ENCODE measurements at places on chromosomes 1 and 21.

DNA sequence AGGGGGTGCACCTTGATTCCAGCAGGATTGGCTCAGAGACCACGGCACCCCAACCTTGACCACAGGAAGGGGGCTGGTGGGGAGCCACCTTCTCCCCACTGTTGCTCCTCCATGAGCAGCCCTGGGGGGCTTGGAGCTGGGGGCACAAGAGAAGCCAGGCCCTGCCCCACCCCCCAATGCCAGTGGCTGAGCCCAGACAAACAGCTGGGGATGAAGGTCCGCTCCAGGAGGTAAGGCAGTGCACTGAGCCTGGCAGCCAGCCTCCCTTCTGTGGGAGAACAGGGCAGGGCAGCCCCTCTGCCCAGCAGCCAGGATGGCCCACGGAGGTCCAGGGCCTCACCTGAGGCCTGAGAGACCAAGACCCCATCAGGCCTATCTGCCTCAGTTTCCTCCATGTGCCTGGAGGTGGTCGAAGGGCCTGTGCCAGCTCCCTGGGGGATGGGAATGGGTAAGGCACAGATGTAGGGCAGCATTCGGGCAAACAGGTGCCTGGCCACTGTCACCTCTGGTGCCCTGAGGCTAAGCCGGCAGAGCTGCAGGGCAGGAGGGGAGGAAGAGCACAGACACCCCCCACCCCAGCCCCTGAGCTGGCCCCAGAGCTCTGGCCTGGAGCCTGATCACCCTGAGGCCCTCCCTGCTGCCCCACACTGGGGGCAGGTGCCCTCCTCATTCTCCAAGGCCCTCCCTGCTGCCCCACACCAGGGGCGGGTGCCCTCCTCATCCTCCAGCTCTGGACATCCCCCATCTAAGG is 7.1 kb downstream of the ITGB2 start:
- no peak for DNase-seq

DNA sequence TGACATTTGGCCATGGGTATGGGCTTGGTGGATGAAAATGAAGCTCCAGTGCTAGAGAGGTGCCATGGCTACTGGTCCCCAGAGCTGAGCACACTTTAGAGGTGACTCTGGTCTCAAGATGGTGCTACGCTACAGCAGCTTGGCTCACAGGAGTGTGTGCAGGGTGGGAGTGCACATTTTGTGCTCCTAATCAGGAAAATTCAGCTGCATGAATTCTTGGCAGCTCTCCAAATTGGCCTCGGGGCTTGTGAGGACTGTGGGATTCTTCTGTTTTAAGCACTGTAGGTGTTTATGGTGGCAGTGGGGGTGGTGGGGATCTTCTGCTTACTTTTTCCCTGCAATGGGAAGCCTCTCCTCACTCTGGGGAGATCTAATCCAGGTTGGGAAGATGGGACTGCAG is 17.3 kb upstream of the TIPRL start:
- no peak for DNase-seq

- DNase-seq, result no peak
Measured at GRCh38 chr1:111099289-111099688, 40.6 kb downstream of the DRAM2 start.

GRCh38 chr1:84991097-84991920 is 5.6 kb downstream of the MCOLN2 start:
- DNase-seq, result no peak

GRCh38 chr21:42002421-42002958 is 7.7 kb downstream of the ZBTB21 start:
- peak; percentile 65 for DNase-seq

GRCh38 chr21:39189857-39190604 is 6.8 kb upstream of the PSMG1 start:
- no peak for DNase-seq

- DNase-seq, result no peak
Measured at GRCh38 chr1:183077097-183077496, 53.9 kb downstream of the LAMC1 start.

DNA sequence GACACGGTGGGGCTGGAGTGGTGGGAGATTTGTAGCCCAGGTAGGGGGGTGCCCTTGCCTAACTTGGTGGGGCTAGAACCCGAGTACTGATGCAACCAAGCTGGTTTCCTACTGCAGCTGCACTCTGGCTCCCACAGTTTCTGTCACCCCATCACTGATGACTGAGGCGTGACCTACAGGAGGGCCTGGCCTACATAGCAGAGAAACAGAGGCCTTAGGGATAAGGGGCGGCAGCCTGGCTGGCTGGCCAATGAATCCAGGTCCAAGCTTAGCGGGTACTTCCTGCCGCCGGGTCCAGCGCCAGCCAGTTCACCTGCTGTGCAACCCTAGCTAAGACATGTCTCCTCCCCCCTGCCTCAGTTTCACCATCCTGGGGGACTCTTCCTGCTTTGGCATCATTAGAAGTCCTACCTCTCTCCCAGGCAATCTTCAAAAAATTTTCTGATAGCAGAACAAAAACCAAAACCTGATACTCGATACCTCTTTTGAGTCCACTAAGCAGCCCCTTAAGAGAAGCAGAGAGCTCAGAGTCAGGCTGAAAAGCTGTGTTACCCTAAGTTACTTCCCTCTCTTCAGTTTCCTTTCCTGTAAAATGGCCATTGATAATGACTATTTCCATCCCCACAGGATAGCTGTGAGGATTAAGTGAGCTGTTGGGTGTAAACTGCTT is 27.3 kb upstream of the RNF19B start:
- no peak for DNase-seq

DNA sequence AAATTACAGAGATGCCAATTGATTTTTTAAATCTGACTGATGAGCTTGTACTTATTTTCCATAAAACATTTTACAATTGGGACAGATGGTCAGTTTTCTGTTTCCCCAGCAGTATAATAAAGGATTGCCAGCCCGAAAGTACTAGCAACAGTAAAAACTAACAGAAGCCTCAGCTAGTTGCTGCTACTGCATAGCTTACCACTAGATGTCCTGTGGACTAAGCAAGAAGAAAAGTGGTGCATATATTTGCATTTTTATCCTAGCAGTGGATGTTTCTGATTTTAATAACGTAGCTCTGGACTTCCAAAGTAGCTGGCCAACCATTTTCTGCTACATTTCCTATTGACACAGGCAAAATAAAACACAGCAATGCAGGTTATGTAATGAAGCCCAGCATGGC is 241.5 kb downstream of the BARHL2 start:
- DNase-seq, result no peak

DNA sequence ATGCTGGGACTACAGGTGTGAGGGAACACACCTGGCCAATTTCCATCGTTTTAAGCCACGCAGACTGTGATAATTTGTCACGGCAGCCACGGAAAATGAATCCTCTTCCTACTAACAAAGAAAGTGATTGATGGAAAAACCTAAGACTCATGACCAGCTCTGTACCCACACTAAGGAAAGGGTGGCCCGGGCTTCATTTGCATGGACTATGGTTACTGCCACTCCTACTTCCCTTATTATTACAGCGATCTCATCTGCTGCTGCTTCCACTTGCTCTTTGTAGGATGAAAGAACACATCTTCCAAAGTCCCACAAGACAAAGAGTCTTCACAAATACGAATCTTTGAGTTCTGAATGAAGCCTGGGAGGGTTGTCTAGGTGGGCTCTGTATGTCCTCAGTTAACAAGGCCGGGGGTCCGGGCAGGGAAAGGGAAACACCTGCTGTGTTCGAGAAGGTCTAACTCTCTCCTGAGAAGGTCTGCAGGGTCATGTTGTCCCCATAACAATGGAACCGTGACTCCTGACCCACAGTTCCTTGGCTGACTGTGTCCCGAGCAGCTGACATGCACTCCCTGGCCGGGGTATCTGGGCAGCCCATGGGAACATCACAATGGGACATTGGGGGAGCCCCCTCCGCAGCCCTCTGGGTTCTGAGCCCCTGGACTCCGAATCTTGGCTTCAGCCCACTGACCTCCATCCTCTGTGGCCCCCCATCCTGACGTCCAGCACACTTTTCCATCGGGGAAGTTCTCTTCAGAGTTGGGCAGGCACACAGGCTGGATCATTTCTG is 13.3 kb upstream of the TFF1 start:
- DNase-seq, result no peak

- DNase-seq, result no peak
Measured at GRCh38 chr1:186195377-186195931, 179.6 kb downstream of the TPR start.

GRCh38 chr1:53321366-53321765 is 6.5 kb downstream of the LRP8 start:
- DNase-seq, result no peak

- DNase-seq, result no peak
Measured at GRCh38 chr1:217907504-217907903, 276.4 kb downstream of the SPATA17 start.

DNA sequence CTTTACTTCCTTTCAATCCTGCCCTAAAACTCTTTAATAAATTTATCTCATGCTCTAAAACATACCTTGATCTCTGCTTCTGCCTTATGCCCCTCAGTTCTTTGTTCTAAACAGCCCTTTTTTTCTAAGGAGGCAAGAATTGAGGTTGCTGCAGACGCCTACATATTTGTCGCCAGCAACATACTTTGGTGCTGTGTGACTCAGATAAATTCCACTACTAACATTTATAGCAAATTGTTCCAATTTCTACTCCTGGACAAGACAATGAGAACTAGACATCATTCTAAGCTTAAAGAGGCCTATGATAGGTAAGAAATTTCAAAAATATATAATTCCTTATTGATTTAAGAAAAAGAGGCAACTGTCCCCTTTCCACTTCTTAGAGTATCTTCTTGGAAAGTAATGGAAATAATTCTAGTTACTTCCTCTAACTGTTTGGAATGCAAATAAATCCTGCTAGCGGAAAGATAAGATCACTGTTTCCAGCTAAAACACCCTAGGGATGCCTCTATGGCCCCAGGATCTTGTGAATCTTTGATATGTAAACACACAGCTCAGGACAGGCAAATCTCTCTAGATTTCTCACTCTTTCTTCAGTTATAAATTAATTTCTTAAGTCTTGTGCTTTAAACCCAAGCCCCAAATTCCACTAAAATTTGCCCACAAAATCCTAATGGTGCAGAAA is 869.1 kb downstream of the KCNT2 start:
- DNase-seq, result no peak
